RCC 7860 (cell line): ENCODE measurements at places on chromosomes 11 and 22.

DNA sequence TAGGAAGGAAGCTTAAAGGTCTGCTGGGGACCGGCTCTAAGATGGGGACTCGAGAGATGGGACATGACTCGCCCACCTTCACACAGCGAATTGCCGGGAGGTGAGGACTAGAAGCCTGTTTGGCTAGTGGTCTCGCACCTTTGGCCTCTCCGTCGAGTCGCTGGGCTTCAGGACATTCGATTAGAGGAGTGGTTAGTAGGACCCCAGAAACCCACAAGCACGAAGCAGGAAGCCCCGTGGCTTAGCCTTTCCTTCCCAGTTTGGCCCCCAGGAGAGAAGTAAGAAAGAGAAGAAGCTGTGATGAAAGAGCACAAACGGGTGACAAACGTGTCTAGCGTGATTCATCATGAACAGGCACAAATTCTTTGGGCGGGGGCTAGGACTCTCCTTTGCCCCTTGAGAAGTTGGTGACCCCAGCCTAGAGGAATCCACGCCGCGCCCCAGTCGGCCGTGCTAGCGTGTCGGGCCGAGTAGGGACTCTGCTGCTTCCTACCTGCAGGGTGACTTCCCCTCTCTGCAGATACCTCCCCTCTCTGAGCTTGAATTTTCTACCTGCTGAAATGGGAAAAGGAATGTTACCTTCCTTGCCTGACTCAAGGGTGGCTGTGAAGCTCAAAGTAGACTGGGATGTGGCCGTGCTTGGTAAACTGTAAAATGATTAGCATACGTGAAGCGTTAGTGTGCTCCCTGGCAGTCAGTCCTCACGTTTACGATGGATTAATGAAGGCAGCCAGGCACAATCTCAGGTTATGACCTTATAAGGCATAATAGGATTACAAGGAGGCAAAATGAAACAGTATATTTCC, 1.1 kb upstream of the ADM start:
- DNase-seq = peak; percentile 84

DNA sequence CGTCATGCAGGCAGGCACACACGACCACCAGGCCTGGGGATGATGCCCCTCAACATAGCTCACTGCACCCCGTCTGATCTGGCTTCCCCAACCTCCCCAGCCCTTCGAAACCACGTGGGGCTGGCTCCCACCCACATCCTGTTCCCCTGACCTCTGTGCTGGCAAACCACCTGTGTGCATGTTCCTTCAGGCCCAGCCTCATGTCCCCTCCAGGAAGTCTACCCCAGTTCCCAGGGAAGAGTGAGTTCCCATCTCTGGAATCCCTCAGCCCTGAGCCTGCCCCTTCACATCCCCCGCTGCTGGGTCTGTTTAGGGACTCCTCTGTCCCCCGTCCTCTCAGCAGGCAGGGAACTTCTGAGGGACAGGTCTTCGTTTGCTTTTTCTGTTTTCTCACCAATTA, 7.1 kb downstream of the SLC7A4 start:
- DNase-seq = no peak

DNA sequence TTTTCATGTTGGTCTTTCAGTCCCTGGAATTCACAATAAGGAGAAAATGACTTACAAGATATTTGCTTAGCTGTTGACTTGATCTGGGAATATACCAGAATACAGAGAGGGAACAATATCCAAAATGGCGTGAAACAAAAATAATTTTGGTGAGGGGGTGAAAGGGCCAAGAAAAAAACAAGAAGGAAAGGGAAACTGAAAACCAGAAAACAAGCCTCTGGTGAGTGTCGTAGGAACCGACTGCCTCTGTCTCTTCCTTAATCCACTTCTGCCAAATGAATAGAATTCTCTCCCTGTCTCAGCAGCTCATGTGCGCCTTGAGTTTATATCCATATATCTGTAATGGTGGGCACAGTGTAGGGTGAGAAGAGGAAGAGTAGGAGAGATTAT, 367.6 kb downstream of the ETS1 start:
- no peak for DNase-seq

DNA sequence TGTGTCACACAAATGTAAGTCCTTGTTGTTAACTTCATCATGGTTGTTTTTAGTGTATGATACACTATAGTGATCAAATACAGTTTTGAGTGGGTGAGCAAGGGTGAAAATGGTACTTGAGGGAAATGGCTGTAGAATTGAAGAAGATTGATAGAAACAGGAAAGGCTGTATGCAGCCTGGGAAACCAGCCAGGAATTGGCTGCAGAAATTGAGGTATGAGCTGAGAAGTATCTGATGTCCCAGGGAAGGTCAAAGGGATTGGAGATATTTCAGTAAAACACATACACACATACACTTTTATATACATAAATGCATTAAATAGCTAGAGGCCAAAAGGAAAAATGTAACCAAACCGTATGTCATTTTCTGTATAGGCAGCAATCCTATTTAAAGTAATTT, 13.1 kb upstream of the YAP1 start:
- DNase-seq = no peak

GRCh38 chr11:60396382-60396781, at the start of gene MS4A14:
MS4A14 (plus strand) TSS chr11:60396459; CDS start chr11:60396579, 120 bp downstream.
- no peak for DNase-seq

GRCh38 chr11:17513853-17514252, 30.4 kb downstream of the USH1C start:
- no peak for DNase-seq

GRCh38 chr22:39580795-39581194, 10.2 kb downstream of the CACNA1I start:
- DNase-seq = no peak

DNA sequence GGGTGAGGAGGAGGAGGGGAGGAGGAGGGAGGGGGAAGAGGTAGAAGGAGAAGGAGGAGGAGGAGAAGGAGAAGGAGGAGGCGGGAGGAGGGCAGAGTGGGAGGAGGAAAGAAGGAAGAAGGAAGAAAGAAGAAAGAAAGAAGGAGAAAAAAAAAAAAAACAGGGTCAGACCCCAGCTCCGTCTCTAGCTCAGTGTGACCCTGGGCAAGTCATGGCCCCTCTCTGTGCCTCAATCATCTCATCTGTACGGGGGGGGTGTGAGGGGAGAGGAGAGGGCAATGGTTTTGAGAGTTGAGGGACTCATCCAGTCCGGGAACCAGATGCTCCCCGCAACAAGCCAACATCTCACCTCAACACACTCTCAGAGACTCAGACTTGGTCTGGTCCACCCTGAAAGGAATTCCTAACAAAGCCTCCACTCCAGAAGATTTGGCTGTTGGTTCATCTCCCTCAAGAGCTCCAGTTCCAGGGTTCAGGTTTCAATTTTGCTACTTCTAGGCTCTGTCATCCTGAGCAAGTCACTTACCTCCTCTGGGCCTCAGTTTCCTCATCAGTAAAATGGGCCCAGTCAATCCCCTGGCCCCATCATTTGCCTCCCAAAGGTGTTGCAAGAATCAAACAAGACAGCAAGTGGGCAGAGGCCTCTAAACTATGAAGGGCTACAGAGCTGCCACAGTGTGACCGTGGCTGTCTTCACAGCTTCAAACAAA, 7.7 kb downstream of the CARD10 start:
- DNase-seq = no peak

GRCh38 chr11:115247361-115247760, 256.9 kb downstream of the CADM1 start:
- DNase-seq = peak; percentile 67

- no peak for DNase-seq
These were observed 33.1 kb upstream of the ELF5 start for GRCh38 chr11:34546511-34547209.

GRCh38 chr22:33896575-33897447, 23.5 kb downstream of the LARGE1 start:
- no peak for DNase-seq

DNA sequence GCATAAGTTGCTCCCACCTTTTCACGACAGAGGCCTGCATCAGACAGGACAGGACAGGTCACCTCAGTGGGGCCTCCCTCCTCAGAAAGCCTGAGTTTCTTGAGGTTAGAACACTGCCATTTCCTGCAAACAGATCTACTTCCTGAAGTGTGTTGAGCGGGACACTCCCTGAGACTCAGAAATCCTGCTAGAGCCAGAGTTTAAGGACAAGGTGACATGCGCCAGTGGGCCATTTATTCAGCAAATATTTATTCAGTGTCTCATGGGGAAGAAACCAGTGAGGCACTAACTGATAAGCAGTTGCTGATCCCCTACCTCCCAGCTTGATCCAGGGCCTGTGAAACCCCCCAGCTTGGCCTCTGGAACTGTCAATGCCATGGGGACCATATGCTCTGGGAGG, 454.6 kb downstream of the SOX6 start:
- no peak for DNase-seq

- DNase-seq = no peak
These were observed 1.6 kb upstream of the KRTAP5-1 start for GRCh38 chr11:1586699-1587098.

GRCh38 chr22:29306835-29307595, 565 bp downstream of the GAS2L1 start:
- peak; percentile 42 for DNase-seq

DNA sequence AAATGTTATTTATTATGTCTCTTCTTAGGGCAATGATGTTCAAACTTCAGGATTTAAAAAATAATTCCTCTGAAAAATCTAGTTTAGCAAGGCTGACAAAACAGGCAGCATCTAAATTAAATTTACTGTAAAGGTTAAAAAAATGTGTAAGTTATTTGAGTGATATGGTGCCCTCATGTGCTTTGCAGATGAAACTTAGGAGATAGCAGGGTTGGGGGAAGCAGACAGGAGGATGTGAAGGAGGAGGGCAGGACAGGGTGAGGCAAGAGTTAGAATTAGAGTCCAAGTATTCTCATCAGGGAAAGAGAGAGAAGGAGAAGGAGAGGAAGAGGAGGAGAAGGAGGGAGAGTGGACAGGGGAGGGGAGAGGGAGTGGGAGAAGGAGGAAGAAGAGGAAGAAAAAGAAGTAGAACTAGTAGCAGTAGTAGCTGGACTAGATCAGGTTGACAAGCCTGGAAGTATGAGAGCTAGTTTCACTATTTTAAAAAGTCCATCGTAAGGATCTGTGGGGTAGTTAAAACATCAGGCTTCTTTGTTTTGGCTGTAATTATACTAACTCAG, 141.2 kb upstream of the SESN3 start:
- DNase-seq = no peak

DNA sequence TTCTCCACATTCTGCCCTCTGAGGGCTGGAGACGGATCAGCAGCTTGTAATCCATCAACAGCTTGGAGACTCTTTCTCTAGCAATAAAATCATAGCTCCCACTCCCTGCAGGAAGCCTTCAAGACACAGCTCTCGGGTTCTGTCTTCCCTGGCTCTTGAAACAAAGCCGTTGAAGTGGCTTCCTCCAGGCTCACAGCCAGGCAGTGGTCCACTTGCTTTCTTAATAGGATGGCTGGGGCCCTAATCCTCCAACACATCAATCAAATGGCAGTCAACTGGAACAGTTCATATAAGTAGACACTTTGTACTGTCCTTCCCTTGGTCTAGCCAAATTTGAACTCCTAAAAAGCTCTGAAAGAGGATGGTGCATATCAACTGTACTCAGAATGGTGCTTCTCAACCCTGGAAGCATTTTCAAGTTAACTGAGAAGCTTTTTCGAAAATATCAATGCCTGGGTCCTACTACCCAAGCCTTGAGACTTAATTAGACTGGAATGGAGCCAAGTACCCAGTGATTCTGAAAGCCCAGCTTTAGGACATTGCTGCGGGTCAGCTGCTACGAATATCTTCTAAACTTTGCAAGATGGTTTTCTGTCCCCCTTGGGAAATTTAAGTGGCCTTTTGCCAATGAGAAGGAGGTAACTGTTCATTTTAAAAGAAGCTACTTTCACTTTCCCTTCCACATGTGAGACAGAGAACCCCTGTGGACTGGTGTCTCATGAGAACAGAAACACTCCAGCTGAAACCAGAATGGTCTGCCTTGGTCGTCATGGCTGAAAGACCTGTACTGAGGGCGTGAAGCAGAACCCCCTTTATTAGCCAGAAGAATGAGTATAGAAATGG, 74.7 kb downstream of the SC5D start:
- DNase-seq = no peak

DNA sequence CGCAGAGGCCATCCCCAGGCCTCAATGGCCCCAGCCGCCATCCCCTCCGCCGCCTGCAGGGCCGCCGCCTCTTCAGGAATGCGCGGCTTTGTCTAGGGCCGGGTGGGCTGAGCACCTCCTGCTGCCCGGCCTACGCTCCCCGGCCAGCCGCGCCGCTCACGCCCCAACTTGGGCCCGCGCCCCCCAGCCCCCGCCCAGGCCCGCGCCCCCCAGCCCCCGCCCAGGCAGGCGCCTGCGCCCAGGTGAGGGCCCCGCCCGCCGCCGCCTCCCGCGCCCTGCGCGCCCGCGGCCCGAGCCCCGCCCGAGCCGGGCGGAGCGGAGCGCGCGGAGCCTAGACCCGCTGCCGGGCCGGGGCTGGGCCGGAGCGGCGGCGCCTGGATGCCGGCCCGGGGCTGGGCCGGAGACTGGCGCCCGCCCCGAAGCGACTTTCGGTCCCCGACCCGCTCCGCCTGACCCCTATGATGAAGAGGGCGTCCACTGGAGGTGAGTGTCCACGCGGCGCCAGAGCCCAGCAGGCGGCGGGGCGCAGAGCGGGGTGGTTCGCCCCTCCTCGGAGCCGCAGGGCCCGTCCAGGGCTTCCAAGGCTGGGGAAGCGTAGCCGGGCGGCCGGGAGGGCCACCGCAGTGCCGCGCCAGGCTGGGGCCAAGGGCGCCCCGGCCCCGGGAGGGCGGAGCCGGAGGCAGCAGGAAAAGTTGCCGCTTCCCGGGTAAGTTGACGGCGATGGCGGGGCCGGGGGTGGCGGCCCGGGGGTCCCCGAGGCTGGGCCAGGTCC, 34.3 kb upstream of the PRODH start:
- no peak for DNase-seq

DNA sequence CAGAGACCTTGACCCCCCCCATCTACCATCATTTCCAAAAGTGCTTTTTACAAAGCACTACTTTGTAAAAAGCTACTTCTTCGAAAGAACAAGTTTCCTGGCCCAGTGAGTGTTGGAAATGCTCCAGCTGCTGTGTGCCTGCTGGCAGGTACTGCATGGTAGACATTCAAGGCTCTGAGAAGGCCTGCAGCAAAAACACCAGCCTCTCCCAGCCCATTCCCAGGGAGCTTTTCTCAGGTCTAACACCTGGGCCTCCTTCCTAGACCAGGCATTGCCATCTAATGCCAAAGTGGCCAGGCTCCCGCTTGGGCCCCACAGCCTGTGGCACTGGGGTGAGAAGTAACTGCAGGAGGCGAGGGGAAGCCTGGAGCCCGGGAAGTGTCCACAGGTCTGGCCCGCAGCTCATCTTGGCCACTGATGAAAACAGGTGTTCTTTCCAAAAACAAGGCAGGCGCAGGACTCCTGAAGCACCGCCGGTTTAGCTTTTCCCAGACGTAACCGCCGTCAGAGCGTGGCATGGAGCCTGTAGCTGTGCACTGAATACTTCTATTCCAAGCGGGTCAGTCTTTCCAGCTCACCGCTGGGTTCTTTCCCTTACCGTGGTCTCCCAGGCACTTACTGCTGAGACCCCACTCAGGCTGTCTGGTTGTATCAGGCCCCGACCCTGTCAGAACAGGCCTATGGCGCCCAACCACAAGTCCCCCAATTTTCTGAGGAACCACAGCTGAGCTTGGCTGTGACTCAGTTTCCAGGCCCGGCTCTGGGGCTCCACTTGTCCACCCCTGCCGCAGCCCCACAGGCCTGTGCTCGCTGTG, 1.2 kb upstream of the TCIRG1 start:
- DNase-seq = no peak

GRCh38 chr11:65058012-65058411, 341 bp downstream of the NAALADL1 start:
- no peak for DNase-seq
